Muscle of back (tissue), 13 donors: ENCODE measurements at places on chromosomes 2 and 18.

DNA sequence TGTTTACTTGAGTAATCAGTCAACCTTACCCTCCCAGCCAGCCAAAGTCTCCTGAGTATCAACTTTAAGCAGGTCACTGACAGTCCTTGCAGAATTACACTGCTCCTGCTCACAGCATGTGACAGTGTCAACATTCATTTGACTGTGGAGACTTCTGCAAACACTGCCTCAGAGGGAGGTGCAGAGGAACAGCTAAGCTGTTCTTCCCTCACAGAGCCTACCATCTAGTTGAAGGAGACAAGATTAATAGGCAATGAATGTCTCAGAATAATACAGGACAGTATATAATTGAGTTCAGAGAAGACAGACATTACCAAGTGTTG is 11.9 kb downstream of the SLC14A2 start:
- no peak for DNase-seq

DNA sequence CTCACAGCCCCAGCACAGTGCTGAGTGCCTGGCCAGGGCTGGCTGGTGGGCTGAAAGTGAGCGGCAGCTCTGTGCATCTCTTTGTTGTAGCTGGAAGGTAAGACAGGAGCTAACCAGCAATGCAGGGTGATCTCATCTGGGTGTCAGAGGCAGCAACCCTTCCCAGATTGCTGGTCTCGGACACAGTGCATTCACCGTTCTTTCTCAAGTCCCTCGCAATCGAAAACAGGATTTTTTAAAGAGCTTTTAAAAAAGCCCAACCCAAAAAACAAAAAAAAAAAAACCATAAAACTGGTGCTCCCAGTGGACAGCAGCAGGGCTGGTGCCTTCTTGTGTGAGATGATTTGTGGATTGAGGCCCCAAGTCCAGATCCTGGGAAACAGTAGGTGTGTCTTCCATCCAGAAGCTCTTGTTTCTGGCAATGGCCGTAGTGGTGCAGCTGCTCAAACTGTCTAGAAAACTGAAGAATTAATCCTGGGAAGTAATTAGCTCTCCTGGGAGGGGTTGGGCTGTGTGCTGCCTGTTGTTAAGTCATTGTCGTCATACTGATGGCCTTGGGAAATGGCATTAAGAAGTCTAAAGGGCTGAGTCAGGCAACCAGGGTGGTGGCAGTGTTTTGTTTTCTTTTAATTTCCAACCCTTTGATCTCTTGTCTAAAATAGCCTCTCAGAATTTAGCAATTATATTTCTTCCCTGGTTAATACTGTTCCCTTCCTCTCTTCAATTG is 156.7 kb downstream of the KLHL29 start:
- DNase-seq = peak; percentile 63

DNA sequence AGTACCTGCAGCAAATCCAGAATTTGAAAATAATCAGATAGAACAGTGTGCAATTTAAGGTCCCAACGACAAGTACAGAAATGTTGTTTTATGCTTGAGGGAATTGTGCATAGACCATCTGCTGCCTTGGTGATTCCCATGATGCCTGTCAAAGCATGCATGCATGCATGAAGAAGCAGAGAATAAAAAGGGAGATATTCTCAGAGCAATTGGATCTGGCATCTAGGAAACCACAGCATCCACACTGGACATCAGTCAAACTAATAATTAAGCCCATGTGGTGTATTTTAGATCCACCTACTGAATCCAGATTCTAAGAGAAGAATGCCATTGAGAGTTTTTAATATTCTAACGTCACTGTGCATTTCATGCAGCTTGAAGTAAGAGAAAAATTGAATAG is 361.2 kb downstream of the FSIP2 start:
- no peak for DNase-seq

DNA sequence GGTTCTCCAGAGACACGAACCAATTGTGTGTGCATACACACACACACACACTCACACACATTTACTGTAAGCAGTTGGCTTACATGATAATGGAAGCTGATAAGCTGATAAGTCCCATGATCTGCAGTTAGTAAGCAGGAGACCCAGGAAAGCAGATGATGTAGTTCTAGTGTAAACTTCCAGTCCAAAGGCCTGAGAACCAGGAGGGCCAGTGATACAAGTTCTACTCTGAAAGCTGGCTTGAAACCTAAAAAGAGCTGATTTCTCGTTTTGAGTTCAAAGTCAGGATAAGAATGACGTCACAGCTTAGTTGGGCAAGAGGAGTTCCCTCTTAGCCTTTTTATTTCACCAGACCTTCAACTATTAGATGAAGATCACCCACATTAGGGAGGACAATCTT is 558.8 kb upstream of the PIK3C3 start:
- no peak for DNase-seq

DNA sequence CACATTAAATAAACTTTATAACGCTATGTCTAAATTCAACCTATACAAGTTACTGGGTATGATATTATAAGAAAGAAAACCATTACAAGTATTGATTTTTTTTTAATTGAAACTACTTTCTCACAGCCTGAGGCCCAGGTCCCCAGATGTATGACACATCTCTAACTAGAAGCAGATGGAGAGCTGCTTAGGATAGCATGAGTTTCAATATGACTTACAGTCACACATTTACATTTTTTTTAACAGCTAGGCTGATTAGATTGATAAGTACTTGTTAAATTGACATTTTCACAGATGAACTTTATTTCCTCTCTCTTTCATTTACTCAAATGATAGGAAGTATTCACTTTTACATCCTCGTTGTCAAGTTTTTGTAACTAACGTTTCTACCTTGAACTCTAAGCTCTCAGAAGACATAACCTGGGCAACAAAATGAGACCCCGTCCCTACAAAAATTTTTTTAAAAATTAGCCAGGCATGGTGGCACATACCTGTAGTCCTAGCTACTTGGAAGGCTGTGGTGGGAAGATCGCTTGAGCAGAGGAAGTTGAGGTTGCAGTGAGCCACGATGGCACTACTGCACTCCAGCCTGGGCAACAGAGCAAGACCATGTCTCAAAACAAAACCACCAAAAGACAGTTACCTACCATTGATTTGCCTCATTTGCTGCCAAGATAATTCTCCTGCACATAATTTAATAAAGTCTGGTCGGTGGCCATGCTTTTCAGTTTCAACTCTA is 52.4 kb downstream of the STK39 start:
- no peak for DNase-seq

DNA sequence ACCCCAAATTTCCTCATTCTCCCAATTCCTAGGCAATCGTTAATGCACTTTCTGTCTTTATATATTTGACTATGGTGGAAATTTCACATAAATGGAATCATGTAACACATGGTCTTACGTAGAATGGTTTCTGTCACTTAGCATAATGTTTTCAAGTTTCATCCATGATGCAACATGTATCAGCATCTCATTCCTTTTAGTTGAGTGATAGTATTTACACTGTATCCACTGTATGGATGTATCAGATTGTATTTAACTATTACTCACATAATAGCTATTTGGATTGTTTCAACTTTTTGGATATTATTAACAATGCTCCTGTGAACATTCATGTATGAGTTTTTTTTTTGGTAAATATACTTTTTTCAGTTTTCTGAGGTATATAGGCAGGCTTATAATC is 982.3 kb upstream of the DDX18 start:
- no peak for DNase-seq

DNA sequence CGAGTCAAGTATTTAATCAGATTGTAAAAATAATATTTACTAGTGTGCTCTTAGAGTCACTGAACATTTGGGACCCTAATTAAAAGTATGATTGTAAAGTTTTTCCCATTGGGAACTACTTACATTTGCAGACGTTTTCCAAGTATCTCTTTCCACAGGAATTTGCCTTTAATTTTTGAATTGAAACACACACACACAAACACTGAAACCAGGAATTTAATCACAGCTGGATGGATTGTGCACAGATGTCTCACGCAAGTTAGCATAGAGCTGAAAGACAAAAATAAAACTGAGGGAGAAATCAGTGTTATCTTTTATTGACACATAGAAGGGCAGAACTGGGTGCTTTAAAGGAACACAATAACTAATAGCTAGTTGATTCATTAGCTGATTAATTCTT is 230.7 kb downstream of the RND3 start:
- DNase-seq = no peak

- DNase-seq = peak; percentile 76
These were observed 60.6 kb upstream of the HS6ST1 start for GRCh38 chr2:128379021-128380015.

GRCh38 chr2:37349231-37349860 is 4.9 kb downstream of the QPCT start:
- no peak for DNase-seq

- DNase-seq = peak; percentile 70
These were observed 103.7 kb upstream of the TAF1B start for GRCh38 chr2:9739531-9739964.

DNA sequence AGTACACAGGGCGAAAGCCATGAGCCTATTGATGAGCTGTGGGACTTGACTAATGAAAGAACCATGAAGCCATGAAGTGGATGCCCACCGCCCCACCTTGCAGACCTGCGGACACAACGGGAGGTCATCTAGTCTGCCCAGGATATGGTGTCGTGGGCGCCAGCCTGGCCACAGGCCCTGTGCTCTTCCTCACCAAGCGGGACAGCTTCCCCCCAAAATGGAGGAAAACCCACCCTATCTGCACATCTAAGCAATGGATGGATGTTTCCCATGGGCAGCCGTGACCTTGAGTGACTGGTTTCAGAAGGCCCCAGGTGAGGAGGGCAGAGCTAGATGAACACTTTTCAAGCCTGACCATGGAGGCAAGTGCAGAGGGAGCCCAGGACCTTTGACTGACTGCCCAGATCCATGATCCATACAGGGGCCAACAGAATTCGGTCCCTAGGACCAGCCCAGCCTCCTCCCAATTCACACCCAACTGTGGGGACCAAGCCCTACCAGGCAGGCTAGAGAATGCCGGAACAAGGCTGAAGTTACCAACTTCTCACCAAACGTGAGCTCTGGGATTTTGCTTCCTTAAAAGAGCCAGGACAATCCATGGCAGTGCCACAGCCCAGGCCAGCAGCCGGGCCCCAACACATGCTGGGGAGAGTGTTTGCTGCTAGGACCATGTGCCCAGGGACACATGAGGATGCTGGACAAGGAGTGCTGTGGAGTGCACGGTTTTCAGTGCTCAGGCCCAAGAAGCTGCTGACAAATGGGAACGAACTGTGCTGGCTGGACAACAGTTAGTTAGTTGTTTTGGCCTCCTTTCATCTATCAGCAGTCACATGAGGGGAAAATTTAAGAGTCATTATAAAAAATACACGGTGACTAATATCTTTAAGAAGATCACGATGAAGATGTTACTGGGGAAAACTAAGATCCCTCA is 249.4 kb downstream of the HDAC4 start:
- no peak for DNase-seq

DNA sequence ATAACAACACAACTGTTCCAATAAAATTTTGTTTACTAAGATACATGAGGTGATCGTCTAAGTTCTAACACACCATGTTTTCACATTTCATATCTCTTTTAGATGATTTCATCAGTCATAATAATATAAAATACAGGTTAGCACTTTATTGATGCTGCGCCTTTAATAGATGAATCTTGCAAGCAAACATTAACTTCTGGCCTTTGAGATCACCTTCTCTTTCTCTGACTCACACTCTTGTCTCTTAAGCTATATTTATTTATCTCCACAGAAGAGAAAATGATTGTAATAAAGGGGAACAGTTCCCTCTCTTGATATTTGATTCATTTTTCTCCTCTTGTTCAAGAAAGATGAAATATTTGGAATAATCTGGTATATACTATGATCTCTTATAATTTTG is 603.3 kb upstream of the POU3F3 start:
- DNase-seq = no peak

DNA sequence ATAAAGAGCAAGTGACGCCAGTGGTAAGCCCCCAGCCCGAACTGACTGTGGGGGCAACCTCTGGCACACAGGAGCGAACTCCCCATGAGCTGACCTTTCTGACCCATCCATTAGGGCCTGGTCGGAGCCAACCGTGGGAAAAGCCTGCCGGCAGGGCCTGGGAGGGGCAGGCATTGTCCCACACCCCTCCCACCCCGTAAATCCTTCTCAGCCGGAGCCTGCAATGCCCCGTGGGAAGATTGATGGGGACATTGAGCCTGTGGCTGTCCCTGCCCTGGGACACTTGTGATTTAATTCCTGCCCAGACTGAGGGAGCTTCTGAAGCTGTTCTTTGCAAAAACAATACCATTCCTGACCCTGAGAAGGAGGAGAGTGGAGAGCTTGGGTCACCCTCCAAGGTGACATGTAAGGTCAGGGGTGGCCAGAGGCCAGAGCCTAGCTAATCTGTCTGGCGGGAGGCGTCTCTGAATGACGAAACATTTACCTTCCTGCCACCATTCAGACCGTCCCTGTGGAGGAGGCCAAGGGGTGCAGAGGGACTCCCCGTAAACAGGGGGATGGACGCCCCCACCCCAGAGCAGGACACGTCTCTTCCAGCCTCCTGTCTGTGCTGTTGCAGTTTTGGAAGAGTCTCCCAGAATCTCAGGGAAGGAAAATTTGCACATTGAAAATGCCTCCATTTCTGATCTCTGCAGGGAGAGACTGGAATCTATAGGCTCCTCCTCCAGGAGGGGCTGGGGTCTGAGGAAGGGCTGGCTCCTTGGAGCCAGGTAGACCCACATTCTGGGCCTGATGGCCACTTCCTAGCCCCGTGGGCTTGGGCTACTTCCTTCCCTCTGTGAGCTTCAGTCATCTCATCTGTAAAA is 51.2 kb upstream of the HS6ST1 start:
- no peak for DNase-seq

GRCh38 chr2:7132753-7133152 is 215.5 kb downstream of the RNF144A start:
- no peak for DNase-seq

DNA sequence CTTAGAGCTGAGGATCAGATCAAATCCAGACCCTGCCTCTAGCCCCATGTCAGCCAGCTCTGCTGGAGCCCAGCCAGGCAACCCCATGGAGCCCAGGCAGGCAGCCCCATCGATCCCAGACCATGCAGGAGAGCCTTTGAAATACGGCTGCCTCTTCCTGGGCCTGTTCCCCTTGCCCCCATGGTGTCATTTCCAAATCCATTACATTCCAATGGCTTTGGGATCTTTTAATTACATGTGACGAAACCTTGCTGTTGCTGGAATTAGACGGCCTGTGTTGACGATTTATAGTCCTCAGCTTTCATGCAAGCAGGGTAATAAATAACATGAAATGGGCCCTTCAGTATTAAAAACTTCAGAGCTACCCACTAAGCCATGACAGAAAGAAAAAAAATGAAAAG is 75.8 kb upstream of the SLC14A2 start:
- no peak for DNase-seq

GRCh38 chr2:161982548-161983330 is 91.3 kb downstream of the DPP4 start:
- DNase-seq = no peak

- DNase-seq = no peak
These were observed 62.6 kb downstream of the PTPN2 start for GRCh38 chr18:12821408-12821807.
